NB4 (cell line): ENCODE measurements at places on chromosomes 7 and 10.

DNA sequence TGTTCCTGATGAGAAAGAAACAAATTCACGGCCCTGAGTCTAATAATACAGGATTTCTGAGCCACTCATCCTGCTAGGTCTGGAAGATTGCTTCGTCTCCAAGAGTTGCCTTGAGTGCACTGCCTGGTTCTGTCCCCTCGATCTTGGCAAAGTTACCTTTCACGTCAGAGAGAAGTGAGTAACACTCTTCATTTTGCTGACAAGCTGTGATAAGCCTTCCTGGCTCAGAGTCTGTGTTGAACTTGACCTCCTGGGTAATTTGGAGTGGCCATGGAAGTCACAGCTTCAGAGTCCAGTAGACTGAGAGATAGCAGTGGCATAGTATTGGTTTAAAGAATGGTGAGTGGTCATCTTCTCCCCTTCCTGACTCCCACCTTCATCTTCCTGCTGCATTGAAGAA, 64.7 kb upstream of the LRGUK start:
- DNase-seq = no peak

- no peak for DNase-seq
Observed at GRCh38 chr10:3622845-3623621, 162.0 kb downstream of the KLF6 start.

DNA sequence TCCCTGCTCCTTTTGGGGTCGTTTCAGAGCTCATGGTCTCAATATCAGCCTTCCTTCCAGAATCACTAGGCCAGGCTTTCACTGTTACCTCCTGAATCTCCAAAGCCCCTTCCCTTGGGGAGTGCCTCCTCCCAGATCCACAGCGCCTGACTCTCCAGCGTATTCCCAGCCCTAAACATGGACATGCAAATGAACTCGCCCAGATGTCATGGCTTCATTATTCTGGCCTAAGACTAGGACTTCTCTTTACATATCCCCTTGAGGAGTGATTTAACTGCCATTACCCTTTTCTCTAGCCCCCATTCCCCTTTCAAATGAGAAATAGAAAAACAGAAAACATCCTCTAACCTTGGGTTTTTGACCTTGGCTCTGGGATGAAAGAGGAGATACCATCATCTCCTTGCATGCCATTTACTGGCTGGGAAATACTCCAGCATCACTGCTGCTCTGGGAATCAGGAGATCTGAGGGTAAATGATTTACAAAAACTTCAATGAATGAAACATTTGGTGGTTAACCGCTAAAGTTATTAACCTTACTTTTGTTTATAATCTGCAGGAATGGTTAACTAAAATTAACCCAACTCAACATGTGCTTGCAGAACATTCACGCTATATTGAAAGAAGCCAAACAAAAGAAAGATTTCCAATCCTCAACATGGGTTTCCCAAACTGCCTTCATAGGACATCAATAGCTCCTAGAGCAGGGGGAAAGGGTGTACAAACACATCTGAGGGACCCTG, 37.0 kb downstream of the FAM171A1 start:
- DNase-seq = no peak

- no peak for DNase-seq
Observed at GRCh38 chr7:81690251-81690650, 79.6 kb downstream of the HGF start.

DNA sequence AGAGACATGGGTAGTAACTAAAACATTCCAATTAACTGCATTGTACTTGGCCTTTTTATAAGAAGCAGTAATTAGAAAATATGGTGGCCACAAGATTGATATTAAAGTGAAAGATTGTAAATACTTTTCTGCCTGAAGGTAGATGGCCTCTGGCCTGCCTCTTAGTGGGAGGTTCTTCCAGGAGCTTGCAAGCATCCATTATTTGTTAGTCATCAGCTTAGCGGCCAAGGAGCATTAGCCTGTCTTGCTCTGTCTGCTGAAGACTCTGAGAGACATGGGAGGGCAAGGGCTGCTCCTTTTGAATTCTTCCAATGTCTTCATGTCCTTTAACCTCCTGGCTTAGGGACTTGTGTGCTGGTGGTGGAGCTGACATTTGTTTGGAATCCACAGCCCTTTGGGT, 80.4 kb downstream of the TCF7L2 start:
- DNase-seq = no peak

DNA sequence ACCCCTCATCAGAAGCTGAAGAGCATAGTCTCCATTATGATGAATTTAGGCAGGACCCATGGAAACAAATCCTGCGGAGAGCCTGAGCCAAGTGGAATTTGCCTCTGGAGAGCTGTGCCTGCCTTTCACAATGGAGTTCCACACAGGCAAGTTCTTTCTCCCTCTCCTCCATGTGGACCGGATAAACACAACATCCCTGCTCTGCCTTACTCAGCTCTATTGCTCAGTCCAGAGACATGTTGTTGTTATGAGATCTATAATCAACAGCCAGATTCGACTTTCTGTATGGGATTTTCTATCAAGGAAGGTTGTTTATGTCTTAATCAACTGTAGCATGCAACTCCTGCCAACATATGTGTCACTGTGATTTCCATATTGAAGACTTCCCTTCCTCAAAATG, 59.5 kb upstream of the ELMO1 start:
- no peak for DNase-seq

DNA sequence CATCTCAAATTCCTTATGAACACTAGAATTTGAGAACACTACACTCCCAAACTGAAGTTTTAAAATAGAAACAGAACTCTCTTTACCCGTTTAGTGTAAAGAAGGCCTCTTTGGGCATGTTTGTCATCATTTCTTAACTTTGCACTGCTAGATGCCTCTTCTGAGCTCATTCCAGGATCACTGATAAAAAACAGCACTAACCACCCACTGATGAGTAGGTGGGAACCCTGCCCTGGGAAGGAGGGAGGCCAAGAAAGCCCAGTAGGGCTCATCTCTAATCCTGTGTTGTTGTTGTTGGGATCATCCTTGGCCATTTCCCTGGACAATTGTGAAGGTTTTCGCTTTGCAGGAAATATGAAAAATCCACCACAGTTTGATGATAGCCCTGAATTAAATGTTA, 68.2 kb downstream of the CUBN start:
- DNase-seq = no peak

DNA sequence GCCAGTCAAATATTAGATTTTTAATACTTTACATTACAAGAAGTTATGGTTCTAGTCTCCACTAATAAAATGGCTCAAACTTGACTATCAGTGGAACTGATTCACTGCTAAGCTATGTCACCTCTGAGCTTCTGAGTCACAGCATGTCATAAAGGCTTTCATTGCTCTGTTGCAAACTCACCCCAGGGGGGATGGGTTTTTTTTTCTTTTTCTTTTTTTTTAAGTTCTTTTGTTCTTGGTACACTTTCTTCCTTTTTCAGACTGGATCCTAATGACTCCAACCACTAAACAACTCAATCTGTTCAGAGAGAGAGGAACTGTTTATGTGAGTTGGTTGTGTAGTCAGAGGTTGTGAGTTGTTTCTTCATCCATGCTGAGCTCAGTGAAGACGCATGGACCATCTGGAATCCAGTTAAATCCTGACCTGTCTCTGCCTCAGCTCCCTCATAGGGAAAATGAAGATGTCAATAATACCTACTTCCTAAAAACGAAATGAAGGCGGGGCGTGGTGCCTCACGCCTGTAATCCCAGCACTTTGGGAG, 11.0 kb downstream of the MYOF start:
- peak; percentile 63 for DNase-seq

GRCh38 chr10:17645621-17646345, 1.8 kb downstream of the STAM start:
- peak; percentile 6 for DNase-seq

DNA sequence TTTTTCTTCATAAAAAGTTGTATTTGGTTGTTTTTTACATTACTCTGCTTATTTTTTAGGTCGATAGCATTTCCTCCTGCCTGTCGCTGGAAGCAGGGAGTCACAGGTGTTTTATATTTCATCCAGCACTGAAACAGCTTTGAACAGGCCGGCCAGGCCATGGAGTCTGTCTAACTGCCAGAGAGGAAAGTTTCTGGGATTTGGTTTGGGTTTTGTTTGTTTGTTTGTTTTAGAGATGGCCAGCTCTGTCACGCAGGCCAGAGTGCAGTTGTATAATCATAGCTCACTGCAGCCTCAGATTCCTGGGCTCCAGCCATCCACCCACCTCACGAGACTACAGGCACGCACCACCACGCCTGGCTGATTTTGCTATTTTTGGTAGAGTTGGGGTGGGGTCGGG, 23.4 kb downstream of the PROSER2 start:
- no peak for DNase-seq

DNA sequence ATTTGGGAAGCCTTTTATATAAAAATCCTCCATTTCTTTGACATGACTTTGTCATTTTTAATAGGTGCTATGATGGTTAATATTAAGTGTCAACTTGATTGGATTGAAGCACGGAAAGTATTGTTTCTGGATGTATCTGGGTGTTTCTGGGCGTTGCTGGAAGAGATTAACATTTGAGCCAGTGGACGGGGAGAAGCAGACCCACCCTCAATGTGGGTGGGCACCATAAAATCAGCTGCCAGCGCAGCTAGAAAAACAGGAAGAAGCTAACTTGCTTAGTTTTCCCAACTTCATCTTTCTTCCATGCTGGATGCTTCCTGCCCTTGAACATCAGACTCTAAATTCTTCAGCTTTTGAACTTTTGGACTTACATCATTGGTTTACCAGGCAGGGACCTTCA, 1003.0 kb downstream of the SORCS3 start:
- DNase-seq = no peak

- DNase-seq = no peak
Observed at GRCh38 chr7:158073845-158074840, 513.5 kb downstream of the PTPRN2 start.

GRCh38 chr10:49300140-49300974, 1.4 kb downstream of the C10orf71 start:
- DNase-seq = no peak

GRCh38 chr7:27165996-27166530, 726 bp upstream of the HOXA9 start:
- no peak for DNase-seq

DNA sequence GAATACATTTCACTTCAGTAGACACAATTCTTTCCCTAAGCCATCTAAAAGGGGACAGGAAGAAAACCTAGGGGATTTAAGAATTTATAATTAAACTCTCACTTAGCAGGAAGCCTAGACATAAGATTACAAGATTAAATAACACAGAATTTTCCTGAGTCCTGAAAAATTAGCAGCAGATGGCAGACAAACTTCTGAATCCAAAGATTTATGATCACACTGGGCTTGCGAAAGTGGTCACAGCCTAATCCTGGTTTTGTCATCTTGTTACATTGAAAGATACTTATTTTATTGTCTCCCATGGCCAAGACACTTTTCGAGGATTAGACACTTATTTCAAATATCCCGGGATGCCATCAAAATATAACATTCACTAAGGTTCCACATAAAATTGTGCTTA, 2.9 kb downstream of the ERLIN1 start:
- no peak for DNase-seq

GRCh38 chr10:5631936-5632335, 34.5 kb downstream of the ASB13 start:
- DNase-seq = no peak

GRCh38 chr10:42769673-42770072, 12.9 kb upstream of the BMS1 start:
- no peak for DNase-seq

DNA sequence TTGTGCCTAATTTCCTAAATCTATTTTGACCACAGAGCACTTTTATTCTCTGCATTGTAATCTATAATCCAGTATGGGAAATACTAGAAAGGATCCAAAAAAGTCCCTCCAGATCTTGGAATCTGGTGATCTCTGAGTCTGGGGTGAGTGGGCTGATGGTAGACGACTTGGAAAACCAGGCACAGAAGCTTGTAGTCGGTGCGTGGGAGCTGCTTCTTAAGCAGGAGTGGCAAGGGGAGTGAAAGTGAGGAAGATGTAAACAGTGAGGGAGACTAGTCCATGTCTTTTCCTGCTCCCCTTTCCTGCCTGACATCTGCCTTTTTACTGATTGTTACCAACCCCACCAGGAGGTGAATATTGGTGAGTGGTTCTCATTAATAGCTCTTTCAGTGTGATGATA, 6.8 kb downstream of the AUTS2 start:
- no peak for DNase-seq

- no peak for DNase-seq
Observed at GRCh38 chr7:30315589-30315988, 31.2 kb downstream of the ZNRF2 start.

GRCh38 chr7:95002775-95003174, 95.4 kb downstream of the PPP1R9A start:
- no peak for DNase-seq

DNA sequence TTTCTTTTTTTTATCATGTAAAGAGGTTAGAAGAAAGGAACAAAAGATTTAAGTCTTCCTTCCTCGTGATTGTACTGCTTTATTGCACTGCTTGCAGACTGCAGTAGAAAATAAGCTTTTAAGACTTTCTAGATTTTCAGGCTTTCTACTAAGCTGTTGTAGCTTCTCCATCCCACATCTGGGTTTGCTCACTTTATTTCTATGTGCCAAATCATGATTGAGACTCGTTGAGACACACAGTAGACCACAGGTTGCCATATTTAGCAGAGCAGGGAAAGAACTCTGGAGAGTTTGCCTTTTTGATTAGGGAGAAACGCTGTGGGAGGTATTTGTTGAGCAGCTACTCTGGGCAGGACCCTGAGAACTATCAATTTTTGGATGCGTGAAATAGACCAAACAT, 89.2 kb upstream of the BTBD16 start:
- no peak for DNase-seq

- DNase-seq = no peak
Observed at GRCh38 chr10:3716093-3716492, 68.9 kb downstream of the KLF6 start.

DNA sequence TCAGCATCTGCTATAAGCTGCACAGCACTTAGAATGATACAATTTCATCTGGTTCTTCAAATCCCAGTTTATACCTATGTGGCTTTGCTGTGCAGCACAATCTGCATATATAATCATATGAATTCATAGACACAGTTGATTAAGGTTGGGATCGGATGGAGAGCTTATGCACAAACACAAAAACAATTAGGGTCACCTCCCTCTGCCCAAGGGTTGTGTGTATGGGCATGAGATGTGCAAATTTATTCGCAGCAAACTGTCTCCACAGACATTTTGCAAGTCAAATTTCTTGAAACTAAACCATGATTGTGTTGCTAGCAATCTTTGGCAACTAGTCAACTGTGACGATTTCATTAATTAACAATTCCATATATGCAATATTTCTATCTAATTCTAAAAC, 955.7 kb downstream of the SORCS3 start:
- DNase-seq = no peak

DNA sequence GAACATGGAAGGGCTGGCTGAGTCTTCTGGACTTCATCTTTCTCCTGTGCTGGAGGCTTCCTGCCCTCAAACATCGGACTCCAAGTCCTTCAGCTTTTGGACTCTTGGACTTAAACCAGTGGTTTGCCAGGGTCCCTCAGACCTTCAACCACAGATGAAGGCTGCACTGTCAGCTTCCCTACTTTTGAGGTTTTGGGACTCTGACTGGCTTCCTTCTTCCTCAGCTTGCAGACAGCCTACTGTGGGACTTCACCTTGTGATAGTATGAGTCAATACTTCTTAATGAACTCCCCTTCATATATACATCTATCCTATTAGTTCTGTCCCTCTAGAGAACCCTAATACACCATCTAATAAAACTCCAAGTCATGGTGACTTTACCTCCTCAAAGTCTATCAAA, 4.0 kb upstream of the CLEC5A start:
- DNase-seq = peak; percentile 45

GRCh38 chr10:95121904-95122303, 52.6 kb upstream of the CYP2C8 start:
- DNase-seq = no peak

- DNase-seq = no peak
Observed at GRCh38 chr10:44640429-44640828, 255.5 kb upstream of the CXCL12 start.
